ENCODE measurements at places on chromosomes 4 and X.

DNA sequence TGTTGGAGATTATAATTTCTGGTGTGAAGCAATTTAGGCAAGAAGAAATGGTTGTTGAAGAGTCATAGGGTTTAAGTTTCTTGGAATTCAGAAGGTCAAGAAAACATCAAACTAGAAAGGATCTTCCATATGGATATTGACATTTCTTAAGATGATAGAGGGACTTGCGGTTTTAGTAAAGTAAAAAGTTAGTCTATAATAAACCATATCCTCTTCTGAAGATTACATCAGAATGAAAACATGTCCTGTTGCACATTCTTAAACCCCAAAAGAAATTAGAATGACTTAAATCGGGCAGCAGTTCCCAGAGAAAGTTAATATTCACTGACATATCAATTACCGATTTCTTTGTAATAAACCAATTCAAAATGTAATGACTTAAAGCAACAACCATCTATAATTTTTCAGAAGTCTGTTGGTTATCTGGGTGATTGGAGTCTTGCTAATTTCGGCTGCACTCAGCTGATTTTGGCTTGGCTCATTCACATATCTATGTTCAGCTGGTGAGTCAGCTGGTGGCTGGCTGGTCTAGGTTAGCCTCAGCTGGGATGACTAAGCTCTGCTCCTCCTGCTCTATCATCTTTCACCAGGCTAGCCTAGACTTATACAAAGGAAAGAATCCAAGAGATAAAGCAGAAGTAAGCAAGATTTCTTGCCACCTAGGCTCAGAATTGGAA is 24.4 kb upstream of the DYNLT3 start:
- no peaks in the 10 kb centered on the region for H3K27me3 ChIP-seq
- H3K4me1 ChIP-seq, result peaks cover 3% of the 10 kb centered on the region
- no peak overlapping the region for H3K27ac ChIP-seq
- no peak overlapping the region for H3K4me3 ChIP-seq

DNA sequence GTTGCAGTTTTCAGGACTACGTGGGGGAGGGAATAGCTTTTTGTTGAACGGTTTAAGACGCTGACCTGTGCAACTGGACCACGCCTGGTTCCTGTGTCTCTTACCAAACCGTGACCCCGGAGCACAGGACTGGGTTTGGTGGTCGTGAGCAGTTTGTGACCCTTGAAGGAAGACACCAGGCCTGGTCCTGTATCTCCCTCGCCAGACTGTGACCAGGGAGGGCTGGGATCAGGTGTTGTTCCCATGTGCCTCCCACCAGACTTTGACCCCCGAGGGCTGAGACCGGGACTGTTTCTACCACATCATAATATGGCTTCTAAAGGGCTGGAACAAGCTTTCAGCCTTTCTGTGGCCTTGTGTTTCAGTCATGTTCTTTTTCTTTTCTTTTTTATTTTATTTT is 683 bp downstream of the EBP start:
- peaks cover 31% of the 10 kb centered on the region for H3K36me3 ChIP-seq
- no peaks in the 10 kb centered on the region for H3K27me3 ChIP-seq
- peak overlapping the region; percentile 94 for H3K27ac ChIP-seq
- peak overlapping the region; percentile 84 for H3K4me3 ChIP-seq
- H3K4me1 ChIP-seq, result peaks cover 27% of the 10 kb centered on the region

GRCh38 chrX:68989865-68990606 is 161.2 kb downstream of the EFNB1 start:
- no peaks in the 10 kb centered on the region for H3K4me1 ChIP-seq
- no peak for DNase-seq
- peaks cover 3% of the 10 kb centered on the region for H3K27me3 ChIP-seq
- H3K36me3 ChIP-seq, result no peaks in the 10 kb centered on the region
- H3K27ac ChIP-seq, result no peak overlapping the region

GRCh38 chrX:154018518-154019060 is 1.1 kb downstream of the IRAK1 start:
- DNase-seq, result no peak
- peak overlapping the region; percentile 89 for H3K4me3 ChIP-seq
- H3K27me3 ChIP-seq, result no peaks in the 10 kb centered on the region
- peaks cover 24% of the 10 kb centered on the region for H3K4me1 ChIP-seq
- peaks cover 51% of the 10 kb centered on the region for H3K36me3 ChIP-seq
- H3K27ac ChIP-seq, result peak overlapping the region; percentile 94

DNA sequence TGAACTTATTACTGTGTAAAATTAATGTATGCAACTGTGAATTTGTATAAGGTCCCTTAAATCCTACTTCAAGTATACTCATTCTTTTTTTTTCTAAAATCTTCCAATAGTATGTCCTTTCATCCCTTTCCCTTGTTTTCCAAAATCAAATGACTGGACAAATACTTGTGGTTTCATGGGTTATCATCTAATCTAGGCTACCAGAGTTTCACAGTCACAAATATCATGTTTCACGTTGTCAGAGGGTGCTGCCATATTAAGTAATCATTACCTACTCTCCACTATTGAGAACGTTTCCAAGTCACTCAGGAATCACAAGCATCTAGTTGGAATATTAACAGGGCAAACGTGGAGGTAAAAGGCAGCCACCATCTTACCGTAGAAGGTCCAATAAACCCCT is 1235.0 kb upstream of the TENM3 start:
- DNase-seq, result no peak
- H3K27ac ChIP-seq, result no peak overlapping the region
- no peaks in the 10 kb centered on the region for H3K27me3 ChIP-seq
- H3K4me1 ChIP-seq, result no peaks in the 10 kb centered on the region
- H3K36me3 ChIP-seq, result no peaks in the 10 kb centered on the region

DNA sequence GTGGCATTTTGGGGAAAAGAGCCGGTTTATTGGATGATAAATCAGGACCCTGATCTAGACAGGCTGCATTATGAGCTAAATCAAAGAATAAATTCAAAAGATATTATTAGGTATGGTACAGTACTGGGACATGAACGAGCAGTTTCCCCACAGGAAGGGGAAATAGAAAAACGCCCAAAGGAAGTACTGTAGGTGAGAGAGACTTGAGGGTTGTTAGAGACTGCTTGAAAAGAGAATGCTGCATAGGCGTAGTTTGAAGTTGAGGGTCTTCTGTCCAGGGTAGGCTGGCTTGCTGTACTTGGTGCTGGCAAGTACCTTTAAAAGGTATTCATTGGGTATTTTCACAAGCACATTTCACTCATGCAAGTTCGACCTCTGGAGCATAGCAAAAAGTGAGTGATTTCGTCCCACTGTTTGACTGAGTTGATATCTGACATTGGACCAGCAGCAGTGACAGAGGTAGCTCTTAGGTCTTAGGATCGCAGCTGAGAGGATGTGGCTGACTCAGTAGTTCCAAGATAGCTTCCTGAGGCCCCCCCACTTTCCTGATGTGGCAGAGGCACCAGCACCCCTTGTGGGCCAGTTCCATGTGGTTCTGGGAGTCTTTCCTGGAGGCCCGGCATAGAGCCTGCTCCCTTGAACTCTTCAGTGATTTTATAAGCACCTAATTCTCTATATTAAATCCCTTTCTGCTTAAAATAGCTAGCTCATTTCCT is 64.3 kb downstream of the TMEM131L start:
- H3K4me1 ChIP-seq, result peaks cover 79% of the 10 kb centered on the region
- peak overlapping the region; percentile 70 for H3K4me3 ChIP-seq
- peaks cover 19% of the 10 kb centered on the region for H3K36me3 ChIP-seq
- H3K27ac ChIP-seq, result peak overlapping the region; percentile 88

DNA sequence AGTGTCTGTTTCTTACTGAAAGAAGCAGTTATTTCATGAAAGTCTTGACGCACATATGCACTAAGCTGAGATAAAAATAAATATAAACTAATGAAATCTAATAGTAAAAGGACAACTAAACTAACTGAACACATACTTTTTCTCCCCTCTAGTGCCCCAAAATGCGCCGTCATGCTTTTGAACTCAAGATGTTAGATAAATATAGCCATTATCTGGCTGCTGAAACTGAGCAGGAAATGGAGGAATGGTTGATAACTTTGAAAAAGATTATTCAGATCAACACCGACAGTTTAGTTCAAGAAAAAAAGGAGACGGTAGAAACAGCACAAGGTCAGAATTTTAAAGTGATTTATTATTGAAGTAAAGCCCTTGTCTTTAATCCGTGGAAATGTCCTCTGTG is 70.2 kb downstream of the DOCK11 start:
- H3K4me3 ChIP-seq, result no peak overlapping the region
- H3K27me3 ChIP-seq, result no peaks in the 10 kb centered on the region
- H3K27ac ChIP-seq, result peak overlapping the region; percentile 44
- peaks cover 6% of the 10 kb centered on the region for H3K4me1 ChIP-seq

GRCh38 chr4:139267301-139267700 is 12.7 kb downstream of the MGARP start:
- H3K4me1 ChIP-seq, result peaks cover 12% of the 10 kb centered on the region
- peak overlapping the region; percentile 82 for H3K4me3 ChIP-seq
- peak overlapping the region; percentile 95 for H3K27ac ChIP-seq
- H3K36me3 ChIP-seq, result no peaks in the 10 kb centered on the region

DNA sequence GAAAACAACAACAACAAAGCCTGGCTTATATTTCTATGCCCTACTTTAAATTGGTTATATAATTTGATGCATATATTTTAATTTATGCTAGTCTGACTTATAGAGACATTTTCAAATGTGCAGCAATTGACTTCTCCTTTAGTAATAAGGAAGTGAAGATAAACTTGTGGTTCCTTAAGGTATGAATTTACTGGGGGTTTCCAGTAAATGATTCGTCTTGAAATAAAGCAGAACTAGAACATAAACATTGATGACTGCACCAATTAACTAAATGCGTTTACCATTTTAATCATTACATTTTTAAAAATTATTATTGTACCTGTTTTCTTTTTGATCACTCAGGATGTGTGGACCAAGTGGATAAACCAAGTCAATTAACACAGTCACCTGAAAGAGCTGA is 99.6 kb upstream of the CCSER1 start:
- no peak for DNase-seq
- no peaks in the 10 kb centered on the region for H3K36me3 ChIP-seq
- H3K27ac ChIP-seq, result no peak overlapping the region
- H3K4me1 ChIP-seq, result no peaks in the 10 kb centered on the region
- H3K4me3 ChIP-seq, result no peak overlapping the region

DNA sequence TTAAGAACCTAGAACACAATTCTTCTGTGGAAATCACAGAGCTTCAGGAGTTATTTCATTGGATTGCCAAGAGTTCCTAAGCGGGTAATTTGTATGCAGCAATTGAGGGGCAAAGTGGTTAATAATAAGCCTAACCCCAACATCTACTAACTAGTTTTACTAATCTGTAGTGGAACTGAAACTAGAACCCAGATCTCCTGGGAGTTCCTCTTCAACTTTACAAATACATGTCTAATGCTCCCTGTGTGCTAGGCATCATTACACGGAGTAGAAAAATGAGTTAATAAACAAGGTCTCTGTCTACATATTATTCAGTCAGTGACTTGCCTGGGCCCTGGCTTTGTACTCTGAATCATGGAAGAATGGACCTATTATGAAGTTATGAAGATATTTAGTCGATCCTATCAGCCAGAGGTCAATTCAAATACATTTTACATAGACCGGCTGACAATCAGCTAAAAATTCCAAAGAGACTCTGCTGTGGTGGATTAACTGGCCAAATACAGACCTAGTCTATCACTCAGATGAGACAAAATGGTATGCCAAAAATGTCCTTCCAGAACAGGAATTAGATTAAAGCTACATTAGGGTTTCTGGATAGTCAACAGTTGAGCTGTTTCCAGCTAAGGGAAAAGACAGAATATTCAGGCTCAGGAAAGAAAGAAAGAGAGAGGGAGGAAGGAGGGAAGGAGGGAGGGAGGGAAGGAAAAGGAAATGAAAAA is 326.0 kb downstream of the FBXW7 start:
- no peak overlapping the region for H3K4me3 ChIP-seq
- H3K4me1 ChIP-seq, result peaks cover 3% of the 10 kb centered on the region
- H3K27ac ChIP-seq, result no peak overlapping the region
- no peak for DNase-seq
- H3K27me3 ChIP-seq, result peaks cover 17% of the 10 kb centered on the region
- H3K36me3 ChIP-seq, result no peaks in the 10 kb centered on the region

DNA sequence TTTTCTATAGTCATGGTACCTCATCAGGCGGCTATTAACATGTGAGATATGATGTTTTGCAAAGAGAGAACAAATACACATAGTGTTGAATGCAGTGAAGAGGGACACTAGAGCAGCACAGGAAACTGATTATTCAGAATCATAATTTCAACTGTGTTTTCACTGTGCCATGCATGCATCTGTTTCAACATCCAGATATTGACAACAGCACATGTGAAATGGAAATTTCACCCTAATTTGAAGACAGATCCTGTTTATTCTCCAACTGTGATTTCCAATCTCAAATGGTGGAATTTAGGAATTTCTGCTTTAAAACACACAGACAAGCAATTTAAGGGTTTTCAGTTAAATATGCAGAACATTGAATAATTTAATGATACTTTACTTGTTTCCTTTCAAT is 288.6 kb downstream of the KCTD8 start:
- no peak for DNase-seq
- no peaks in the 10 kb centered on the region for H3K36me3 ChIP-seq
- H3K4me3 ChIP-seq, result no peak overlapping the region
- H3K27ac ChIP-seq, result no peak overlapping the region
- H3K27me3 ChIP-seq, result no peaks in the 10 kb centered on the region

GRCh38 chr4:24287096-24287495 is 297.3 kb downstream of the DHX15 start:
- no peaks in the 10 kb centered on the region for H3K27me3 ChIP-seq
- no peak for DNase-seq
- no peaks in the 10 kb centered on the region for H3K4me1 ChIP-seq
- H3K36me3 ChIP-seq, result no peaks in the 10 kb centered on the region
- H3K27ac ChIP-seq, result no peak overlapping the region

GRCh38 chr4:109729117-109729717 is 653 bp downstream of the PLA2G12A start:
- H3K4me3 ChIP-seq, result peak overlapping the region; percentile 83
- no peaks in the 10 kb centered on the region for H3K27me3 ChIP-seq
- peaks cover 9% of the 10 kb centered on the region for H3K4me1 ChIP-seq
- peak overlapping the region; percentile 65 for H3K27ac ChIP-seq
- peaks cover 6% of the 10 kb centered on the region for H3K36me3 ChIP-seq

GRCh38 chrX:12309040-12309743 is 170.9 kb downstream of the FRMPD4 start:
- H3K27me3 ChIP-seq, result no peaks in the 10 kb centered on the region
- no peaks in the 10 kb centered on the region for H3K4me1 ChIP-seq
- H3K36me3 ChIP-seq, result no peaks in the 10 kb centered on the region
- no peak overlapping the region for H3K27ac ChIP-seq
- DNase-seq, result no peak

- H3K27ac ChIP-seq, result no peak overlapping the region
- H3K27me3 ChIP-seq, result peaks cover 16% of the 10 kb centered on the region
- DNase-seq, result no peak
- no peaks in the 10 kb centered on the region for H3K4me1 ChIP-seq
Measured at GRCh38 chr4:26568446-26568994, 15.4 kb upstream of the TBC1D19 start.

- no peaks in the 10 kb centered on the region for H3K4me1 ChIP-seq
- H3K4me3 ChIP-seq, result no peak overlapping the region
- H3K27ac ChIP-seq, result no peak overlapping the region
- no peaks in the 10 kb centered on the region for H3K27me3 ChIP-seq
- H3K36me3 ChIP-seq, result no peaks in the 10 kb centered on the region
- DNase-seq, result no peak
Measured at GRCh38 chr4:156547439-156547838, 424.2 kb downstream of the PDGFC start.
